ENCODE measurements at places on chromosomes 16 and 17. TPM values are rescaled to one million over a fixed set of nuclear protein-coding genes. Genes with fewer than 3 reads are reported as not detected.

- DNase-seq: peak; percentile 2
Observed at GRCh38 chr17:79923974-79924638, 84.9 kb upstream of the CBX4 start.

Gene ZNF469
- 1.8 TPM for total RNA-seq

- no peak for DNase-seq
Observed at GRCh38 chr16:57167953-57168352, 17.9 kb downstream of the PSME3IP1 start.

GRCh38 chr17:64471440-64471839 lies 22.5 kb downstream of the MILR1 start:
- DNase-seq: no peak

GRCh38 chr16:23974223-23974622 lies 138.4 kb downstream of the PRKCB start:
- no peak for DNase-seq

- no peak for DNase-seq
Observed at GRCh38 chr16:73420676-73421075, 372.7 kb upstream of the ZFHX3 start.

DNA sequence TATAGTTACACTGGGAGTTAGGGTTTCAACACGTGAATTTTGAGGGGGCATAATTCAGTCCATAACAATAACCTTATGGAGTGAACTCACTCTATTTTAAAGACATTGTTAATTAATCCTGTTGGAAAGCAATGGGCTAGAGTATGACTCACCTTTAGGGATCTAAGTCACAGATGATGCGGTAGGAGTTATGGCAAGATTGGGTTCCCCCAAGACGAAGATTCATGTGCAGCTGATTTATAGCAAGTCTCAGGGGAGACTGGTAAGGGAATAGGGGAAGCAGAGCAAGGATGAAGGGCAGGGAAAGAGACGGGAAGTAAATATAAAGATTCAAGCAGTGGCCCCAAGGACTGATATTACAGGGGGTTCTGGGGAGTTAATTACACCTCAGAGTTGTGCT lies 159.6 kb upstream of the DNAH9 start:
- no peak for DNase-seq

DNA sequence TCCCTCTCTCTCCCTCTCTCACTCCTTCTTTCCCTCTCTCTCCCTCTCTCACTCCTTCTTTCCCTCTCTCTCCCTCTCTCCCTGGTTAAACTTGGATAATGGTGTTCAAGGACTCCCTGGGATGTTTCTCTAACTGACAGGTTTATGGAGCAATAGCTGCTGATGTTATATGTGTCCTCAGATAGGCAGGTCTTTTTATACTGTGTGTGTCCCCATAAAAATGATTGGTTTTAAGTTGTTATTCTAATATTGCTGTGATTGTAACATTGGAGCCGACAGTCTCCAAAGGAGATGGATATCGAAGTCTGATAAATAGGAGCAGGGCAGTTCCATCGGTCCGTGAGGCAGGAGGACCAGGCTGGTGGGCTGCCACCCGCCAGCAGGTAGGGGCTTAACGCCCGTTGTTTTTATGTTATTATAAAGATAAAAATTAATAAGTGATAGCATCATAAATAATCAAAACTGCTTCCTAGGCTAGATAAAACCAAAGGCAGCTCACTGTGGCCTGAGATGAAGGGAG lies 38.1 kb upstream of the C16orf82 start:
- DNase-seq: no peak

DNA sequence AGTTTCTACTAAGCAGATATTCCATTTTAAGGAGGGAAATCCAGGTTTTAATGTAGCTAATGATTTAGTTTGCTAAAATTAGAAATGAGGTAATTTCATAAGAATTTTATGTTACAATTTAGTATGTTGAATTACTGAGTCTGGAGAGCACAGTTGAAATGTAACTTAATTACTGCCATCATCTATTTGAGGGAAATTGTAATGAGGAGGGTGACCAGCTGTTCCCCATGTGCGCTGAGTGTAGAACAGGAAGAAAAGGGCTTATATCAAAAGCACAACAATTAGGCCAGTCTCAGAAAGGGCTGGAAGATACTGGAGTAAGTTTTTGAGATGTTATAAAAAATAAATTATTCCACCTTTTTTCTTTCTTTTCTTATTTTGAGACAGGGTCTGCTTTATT lies 735.1 kb upstream of the GOT2 start:
- no peak for DNase-seq

GRCh38 chr16:71218306-71218963 lies 12.1 kb downstream of the HYDIN start:
- DNase-seq: no peak

Gene CSH1
- not detected for total RNA-seq

Measured in right cardiac atrium (tissue), 5 donors.